ENCODE measurements at places on chromosomes 3 and 15.
A peak's percentile ranks its signal among the peaks of the same experiment; 100 is the strongest.

- H3K27ac ChIP-seq: no peak overlapping the region
- peaks cover 8% of the 10 kb centered on the region for H3K4me1 ChIP-seq
- H3K27me3 ChIP-seq: no peaks in the 10 kb centered on the region
These were observed 14.9 kb downstream of the NR1I2 start for GRCh38 chr3:119796785-119797184.

GRCh38 chr3:152176241-152176640 lies 92.5 kb upstream of the MBNL1 start:
- no peaks in the 10 kb centered on the region for H3K4me1 ChIP-seq
- H3K36me3 ChIP-seq: no peaks in the 10 kb centered on the region
- H3K27ac ChIP-seq: no peak overlapping the region

- H3K27me3 ChIP-seq: no peaks in the 10 kb centered on the region
- no peak for DNase-seq
- no peaks in the 10 kb centered on the region for H3K36me3 ChIP-seq
- no peak overlapping the region for H3K27ac ChIP-seq
- H3K4me1 ChIP-seq: no peaks in the 10 kb centered on the region
These were observed 299.2 kb downstream of the CNTN3 start for GRCh38 chr3:74315291-74315690.

DNA sequence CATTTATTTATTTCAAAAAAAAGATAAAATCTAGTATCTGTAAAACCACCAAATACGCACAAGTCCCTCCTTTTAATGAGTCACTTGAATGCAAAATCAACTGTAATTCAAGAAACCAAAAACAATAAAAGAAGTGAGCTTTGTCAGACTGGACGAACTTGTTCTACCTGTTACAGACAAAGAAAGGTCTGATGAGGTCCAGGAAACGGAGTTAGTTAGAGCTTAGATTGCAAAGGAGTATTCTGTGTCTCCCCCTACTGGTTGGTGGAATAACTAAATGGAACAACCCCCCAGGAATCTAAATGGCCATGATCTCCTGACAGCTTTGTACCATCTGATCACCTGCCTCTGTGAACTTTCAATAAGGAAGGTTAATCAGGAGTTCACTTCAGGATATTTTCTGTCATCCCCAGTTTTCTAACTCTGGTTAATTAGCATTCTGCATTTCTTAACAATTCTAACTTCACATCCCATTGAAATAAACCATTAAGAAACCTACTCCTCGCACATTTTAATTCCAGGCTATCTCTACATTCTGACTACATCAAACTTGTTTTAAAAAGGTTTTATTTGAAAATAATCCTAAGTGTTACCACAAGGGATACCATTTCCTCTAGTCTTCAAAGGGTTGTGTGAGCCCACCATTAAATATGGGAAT lies 333.0 kb upstream of the SATB1 start:
- no peak overlapping the region for H3K27ac ChIP-seq
- H3K4me1 ChIP-seq: no peaks in the 10 kb centered on the region
- DNase-seq: no peak
- no peaks in the 10 kb centered on the region for H3K36me3 ChIP-seq

DNA sequence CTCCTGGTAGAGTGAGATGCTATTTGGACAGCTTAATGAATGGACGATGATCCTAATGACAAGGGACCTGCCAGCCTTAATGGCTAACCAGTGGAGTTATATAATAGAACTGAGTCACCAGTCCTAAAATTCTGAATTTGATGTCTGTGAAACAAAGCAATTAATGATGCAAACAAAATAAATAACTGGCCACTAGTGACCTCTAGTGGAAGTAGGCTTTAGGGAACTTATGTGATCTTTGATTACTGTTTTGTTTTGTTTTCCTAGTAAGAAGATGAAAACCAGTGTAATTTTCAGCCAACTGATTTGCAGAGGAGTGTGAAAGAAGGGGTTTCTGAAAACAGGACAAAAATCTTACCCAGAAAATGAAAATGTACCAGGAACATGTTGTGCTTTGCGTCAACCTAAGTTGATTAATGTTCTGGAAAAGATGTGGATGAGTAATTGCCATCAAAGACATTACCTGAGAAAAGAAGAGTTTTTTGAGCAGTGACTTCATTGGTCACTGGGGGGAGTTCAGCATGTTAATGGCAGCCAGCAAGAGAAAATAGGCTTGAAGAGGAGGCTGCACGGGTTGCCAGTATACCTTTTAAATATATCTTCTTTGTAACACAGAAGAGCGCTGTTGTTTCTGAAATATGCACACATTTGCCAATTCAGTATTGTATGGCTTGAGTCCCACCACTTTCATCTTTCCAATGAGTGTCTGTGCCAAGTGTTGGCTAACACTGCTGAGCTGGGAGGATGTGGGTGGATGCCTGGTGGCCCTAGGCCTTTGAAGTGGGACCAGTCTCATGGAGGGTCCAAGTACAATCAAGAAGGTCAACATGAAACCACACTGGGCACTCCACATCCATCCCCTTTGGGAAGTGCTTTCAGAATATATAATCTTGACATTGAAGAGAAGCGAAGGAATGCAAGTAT lies 9.3 kb downstream of the VEPH1 start:
- H3K36me3 ChIP-seq: no peaks in the 10 kb centered on the region
- no peak for DNase-seq
- peaks cover 5% of the 10 kb centered on the region for H3K4me1 ChIP-seq
- no peak overlapping the region for H3K4me3 ChIP-seq
- no peaks in the 10 kb centered on the region for H3K27me3 ChIP-seq

DNA sequence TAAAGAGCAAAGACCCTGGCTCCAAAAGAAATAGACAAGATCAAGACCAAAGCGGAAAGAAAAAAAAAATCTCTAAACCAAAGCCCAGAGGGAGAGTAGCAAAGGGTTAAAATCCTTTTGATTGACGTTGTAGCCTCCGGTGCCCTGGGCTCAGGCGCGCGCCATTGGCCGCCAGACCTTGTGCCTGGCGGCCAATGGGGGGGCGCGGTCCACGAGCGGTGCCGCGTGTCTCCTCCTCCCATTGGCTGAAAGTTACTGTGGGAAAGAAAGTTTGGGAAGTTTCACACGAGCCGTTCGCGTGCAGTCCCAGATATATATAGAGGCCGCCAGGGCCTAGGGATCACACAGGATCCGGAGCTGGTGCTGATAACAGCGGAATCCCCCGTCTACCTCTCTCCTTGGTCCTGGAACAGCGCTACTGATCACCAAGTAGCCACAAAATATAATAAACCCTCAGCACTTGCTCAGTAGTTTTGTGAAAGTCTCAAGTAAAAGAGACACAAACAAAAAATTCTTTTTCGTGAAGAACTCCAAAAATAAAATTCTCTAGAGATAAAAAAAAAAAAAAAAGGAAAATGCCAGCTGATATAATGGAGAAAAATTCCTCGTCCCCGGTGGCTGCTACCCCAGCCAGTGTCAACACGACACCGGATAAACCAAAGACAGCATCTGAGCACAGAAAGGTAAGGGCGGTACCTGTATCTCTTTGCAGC lies at the start of gene HES1:
Gene HES1, plus strand, starts transcription at position 343 of the 713 bp plus-strand sequence. Its CDS starts 233 bp downstream, at position 576.
- H3K27ac ChIP-seq: peak within 1 kb of the TSS; percentile 91
- DNase-seq: peak; percentile 98
- no peaks in the 10 kb centered on the region for H3K36me3 ChIP-seq

- no peak for DNase-seq
- H3K27ac ChIP-seq: no peak overlapping the region
- H3K36me3 ChIP-seq: no peaks in the 10 kb centered on the region
- H3K4me1 ChIP-seq: no peaks in the 10 kb centered on the region
- H3K4me3 ChIP-seq: no peak overlapping the region
- H3K27me3 ChIP-seq: no peaks in the 10 kb centered on the region
These were observed 172.6 kb downstream of the TBC1D2B start for GRCh38 chr15:77904901-77905300.

DNA sequence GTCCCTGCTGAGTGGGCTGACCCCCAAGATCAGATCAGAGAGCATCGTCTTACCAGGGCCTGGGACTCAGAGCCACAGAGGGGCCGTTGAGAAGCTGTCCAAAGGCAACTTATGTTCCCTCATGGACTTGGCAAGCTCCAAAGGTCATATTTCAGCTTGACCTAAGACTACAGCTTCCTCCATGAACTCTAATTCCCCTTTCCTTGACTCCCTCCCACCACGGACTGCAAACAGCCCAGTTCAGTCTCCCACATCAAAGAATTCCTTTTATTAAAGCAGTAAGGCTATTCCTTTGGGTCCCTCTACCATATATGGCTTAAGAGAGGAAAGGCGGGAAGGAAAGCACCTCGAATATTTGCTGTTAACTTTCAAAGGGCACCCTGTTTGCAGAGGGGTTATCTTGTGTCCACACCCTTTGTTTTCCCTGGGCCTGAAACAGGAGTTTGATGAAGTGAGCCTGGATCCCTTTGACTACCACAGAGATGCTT lies 146.1 kb upstream of the THBS1 start:
- peaks cover 7% of the 10 kb centered on the region for H3K4me1 ChIP-seq
- H3K36me3 ChIP-seq: no peaks in the 10 kb centered on the region
- no peak overlapping the region for H3K27ac ChIP-seq
- peak; percentile 46 for DNase-seq

- H3K36me3 ChIP-seq: no peaks in the 10 kb centered on the region
- no peaks in the 10 kb centered on the region for H3K4me1 ChIP-seq
- no peak for DNase-seq
These were observed 60.2 kb downstream of the AGBL1 start for GRCh38 chr15:86139828-86140227.

DNA sequence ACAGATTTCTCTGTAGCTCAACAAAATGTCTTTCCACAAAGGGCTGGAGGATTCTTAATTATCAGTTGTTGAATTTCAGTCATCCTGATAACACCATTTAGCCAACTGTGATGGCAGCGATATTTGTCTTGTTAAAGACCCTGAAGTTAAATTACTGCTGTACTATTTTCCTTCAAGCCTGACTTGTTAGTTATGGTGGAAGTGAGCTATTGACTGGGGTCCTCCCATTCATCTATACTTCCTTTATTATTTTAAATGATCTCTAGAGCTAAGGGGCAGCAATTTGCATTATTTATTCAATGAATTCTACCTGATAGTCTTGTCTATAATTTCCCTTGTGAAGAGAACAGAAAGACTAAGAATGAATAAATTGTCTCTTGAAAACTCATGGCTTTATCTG lies 64.1 kb downstream of the RBMS3 start:
- no peak overlapping the region for H3K4me3 ChIP-seq
- no peaks in the 10 kb centered on the region for H3K27me3 ChIP-seq
- no peaks in the 10 kb centered on the region for H3K4me1 ChIP-seq
- DNase-seq: no peak
- H3K27ac ChIP-seq: no peak overlapping the region
- H3K36me3 ChIP-seq: no peaks in the 10 kb centered on the region

GRCh38 chr3:183356920-183357319 lies 71.5 kb downstream of the MCF2L2 start:
- H3K27ac ChIP-seq: no peak overlapping the region
- no peaks in the 10 kb centered on the region for H3K27me3 ChIP-seq
- no peak for DNase-seq

Data from adrenal gland (tissue), 19 donors.